ENCODE measurements at places on chromosomes 2 and 18.

- peak; percentile 24 for DNase-seq
Measured at GRCh38 chr2:16665748-16666448, at the start of gene CYRIA. Gene CYRIA (minus strand): TSS chr2:16665834. CDS start chr2:16588119, 77,715 bp downstream.

- no peak for DNase-seq
Measured at GRCh38 chr18:22303927-22304326, 113.8 kb downstream of the CTAGE1 start.

- no peak for DNase-seq
Measured at GRCh38 chr2:96584017-96584416, 47.5 kb downstream of the ARID5A start.

DNA sequence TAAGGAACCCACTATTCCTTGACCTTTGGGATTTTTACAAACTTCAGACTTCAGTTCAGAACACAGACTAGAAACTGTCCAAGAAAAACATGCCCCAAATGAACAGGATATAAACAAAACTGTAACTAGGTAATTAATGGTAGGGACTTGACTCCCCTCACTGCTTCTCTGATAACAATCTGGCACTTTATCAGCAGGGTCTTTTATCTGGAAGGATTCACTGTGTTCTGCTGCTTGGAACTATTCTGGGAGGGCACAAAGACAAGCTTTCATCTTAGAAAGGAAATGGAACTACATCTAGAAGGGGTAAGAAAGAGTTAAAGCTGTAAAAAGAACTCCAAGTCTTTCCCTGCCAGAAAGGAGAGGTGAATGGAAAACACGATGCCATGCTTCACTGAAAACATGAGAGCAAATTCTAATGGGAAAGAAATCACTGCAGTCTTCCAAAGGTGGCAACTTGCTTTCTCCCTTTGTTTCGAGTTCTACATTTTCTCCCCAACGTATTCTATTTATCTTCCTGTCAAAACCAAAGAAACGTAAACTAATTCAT lies 181.2 kb downstream of the THADA start:
- DNase-seq, result no peak

DNA sequence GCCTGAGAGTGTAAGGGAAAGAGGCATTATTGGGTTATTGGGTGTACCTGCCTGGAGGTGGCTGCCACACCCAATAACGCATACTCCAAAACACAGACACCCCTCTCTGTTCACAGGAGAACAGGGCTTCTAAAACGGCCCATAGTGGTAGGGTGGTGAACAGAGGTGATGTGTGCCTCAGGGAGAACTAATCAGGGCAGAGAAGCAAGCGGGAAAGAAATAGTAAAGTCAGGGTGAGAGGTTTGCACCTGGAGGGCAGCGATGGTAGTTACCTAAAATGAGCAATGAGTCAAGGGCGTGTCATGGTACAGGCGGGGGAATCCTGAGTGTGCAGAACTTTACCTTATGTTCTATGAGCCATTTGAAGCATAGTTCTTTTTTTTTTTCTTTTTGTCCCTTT lies 21.6 kb upstream of the VPS4B start:
- no peak for DNase-seq

- no peak for DNase-seq
Measured at GRCh38 chr18:58158008-58158407, 114.0 kb downstream of the NEDD4L start.

GRCh38 chr18:52237551-52237950 lies 102.4 kb upstream of the DCC start:
- no peak for DNase-seq

DNA sequence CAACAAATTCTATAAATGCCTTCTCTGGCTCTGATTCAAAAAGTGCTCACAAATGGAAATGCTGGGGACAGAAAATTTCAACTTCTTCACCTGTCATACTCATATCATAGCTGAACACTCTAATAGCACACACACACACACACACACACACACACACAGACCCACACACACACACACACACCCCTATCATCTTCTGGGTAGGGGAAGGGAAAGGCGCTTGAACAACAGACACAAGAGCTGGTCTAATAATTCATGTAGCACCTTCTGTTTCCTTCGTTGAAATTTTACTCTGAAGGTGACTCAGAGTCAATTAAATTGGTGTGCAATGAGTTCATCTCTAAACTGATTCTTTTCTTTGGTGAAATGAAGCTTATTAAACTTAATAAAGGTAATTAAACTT lies 32.9 kb downstream of the CD28 start:
- no peak for DNase-seq

- DNase-seq, result no peak
Measured at GRCh38 chr2:53519918-53520841, 247.4 kb upstream of the CHAC2 start.

DNA sequence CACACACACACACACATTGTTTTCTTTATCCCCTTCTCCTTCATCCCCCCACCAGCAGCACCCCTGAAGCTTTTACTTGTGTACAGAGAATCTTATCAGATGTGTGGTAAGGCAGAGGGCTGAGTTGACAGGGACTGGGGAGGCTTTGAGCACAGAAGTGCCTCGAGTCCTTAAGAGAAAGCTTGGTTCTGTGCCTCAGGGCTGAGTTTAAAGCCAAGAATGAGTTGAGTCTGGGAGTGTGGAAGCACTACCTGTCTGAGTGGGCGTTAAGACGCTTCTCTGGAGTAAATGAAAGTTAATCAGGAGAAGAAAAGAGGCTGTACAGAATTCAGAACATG lies 2.7 kb downstream of the ID2 start:
- no peak for DNase-seq

GRCh38 chr2:65227020-65227455 lies 593 bp upstream of the ACTR2 start:
- no peak for DNase-seq

- no peak for DNase-seq
Measured at GRCh38 chr2:236844711-236845110, 241.0 kb upstream of the COPS8 start.

GRCh38 chr2:120624061-120624737 lies 111.5 kb upstream of the GLI2 start:
- DNase-seq, result no peak

GRCh38 chr2:174444761-174445160 lies 42.1 kb downstream of the GPR155 start:
- DNase-seq, result no peak

GRCh38 chr2:232667989-232668583 lies 29.0 kb upstream of the GIGYF2 start:
- DNase-seq, result no peak

DNA sequence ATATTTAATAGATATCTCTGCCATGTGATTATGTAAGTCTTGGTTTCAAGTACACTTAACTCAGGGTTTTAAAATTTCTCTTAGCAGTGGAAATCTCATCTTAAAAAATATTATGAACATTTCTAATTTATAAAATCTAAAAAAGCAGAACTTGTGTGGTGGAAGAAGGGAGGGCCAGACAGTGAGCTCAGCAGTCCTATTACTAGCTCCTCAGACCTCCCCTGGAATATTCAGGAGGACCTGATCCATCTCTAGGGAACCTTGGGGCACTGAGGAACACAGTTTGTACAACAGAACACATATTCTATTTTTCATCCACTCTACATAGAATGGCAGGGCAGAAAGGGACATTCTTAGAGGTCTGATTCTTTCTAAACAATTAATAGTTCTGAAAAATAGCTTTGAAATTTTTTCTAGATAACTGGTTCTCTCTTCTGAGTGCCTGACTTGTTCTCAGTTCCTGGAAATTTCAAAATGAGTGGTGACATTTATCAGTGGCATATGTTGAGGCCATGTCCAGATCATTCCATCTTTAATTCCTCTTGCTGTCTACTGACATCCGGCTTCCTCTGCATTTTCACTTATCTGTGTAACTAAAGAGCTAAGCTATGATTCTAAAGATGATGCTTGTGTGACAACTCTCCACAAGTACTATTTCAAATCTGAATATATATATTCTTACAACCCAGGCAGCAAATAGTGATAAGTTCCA lies 8.2 kb upstream of the MAP4K4 start:
- DNase-seq, result no peak

GRCh38 chr2:55159037-55159651 lies 72.9 kb downstream of the CLHC1 start:
- no peak for DNase-seq

GRCh38 chr2:227536445-227536844 lies 62.2 kb upstream of the SCYGR2 start:
- no peak for DNase-seq

DNA sequence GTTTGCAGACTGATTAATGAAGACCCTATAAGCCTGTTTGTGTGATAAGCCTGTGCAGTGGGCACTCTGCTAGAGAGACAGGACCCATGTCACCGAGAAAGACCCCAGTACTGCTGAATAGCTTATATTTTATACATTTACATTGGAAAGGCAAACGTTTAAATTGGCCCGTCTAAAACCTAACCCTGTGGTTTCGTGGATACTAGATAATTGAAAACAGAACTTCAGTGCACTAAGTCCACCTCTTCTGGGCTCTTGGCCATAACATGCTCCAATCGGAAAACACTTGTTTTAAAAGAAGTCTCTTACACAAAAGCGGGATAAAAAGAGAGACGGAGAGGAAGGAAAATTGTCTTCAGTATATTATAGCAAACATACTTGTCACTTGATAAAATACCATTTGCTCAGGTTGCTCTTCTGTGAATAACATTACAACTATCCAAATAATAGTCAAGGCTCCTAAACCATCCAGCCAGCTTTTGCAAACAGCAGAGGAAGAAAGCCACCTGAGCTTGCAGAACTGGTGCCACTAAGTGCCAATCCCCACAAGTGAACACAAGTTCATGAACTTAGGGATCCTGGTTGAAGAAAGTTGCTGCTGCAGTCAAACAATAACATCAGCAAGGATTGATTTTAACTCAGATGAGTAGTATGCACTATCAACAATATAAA lies 218.4 kb upstream of the FN1 start:
- DNase-seq, result no peak

GRCh38 chr2:96554293-96555145 lies 18.0 kb downstream of the ARID5A start:
- no peak for DNase-seq

DNA sequence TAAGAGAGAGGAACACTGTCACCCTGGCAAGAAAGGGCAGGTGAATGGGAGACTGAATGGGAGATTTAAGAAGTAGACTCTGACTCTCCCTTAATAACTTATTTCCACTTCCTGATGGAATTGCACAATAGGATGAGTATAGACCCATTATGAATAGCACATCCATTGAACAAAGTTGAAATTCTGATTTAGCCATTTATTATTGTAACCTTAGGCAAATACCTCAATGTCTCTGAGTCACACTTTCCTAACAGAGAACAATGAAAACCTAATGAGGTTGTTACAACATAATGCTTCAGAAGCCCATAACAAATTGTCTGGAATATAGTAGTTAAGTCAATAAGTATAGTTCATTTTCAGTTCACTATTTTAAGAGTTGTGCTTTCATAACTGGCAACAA lies 78.9 kb downstream of the NRXN1 start:
- no peak for DNase-seq

GRCh38 chr2:70527447-70528080 lies 26.1 kb downstream of the TGFA start:
- DNase-seq, result no peak

GRCh38 chr2:169397697-169398096 lies 35.4 kb upstream of the LRP2 start:
- DNase-seq, result no peak

GRCh38 chr2:235024191-235024860 lies 72.5 kb downstream of the SH3BP4 start:
- no peak for DNase-seq

GRCh38 chr2:68060652-68061051 lies 2.2 kb downstream of the C1D start:
- no peak for DNase-seq

DNA sequence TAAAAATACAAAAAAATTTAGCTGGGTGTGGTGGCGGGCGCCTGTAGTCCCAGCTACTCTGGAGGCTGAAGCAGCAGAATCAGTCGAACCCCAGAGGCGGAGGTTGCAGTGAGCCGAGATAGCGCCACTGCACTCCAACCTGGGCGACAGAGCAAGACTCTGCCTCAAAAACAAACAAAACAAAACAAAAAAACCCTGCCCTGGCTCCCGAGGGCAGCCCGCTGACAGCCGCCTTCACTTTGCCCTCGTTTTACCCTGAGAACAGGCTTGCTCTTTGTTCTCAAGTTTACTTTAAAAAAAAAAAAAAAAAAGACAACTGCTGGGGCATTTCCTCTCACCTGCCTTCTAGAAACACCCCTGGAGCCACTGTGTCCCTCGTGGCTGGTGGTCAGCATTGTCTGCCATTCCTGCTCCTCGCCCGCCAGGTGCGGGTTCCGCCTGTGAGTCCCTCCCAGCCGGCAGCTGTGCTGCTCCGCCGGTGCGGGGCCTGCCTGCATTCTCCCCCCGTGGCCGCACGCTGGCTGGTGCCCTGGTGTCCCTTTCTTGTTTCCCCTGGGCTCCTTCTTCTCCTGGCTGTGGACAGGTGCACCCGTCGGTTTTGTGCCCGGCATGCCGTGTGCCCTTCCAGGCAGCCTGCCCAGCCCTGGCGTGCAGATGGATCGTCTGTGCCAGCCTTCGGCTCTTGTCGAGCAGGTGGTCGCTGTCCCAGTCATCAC lies 105.7 kb downstream of the USP40 start:
- no peak for DNase-seq
